Eye (tissue), 1 donor: ENCODE measurements at places on chromosomes 3 and 15.
A peak's percentile ranks its signal among the peaks of the same experiment; 100 is the strongest.

- DNase-seq, result no peak
These were observed 44.7 kb downstream of the TCF12 start for GRCh38 chr15:56963126-56963525.

DNA sequence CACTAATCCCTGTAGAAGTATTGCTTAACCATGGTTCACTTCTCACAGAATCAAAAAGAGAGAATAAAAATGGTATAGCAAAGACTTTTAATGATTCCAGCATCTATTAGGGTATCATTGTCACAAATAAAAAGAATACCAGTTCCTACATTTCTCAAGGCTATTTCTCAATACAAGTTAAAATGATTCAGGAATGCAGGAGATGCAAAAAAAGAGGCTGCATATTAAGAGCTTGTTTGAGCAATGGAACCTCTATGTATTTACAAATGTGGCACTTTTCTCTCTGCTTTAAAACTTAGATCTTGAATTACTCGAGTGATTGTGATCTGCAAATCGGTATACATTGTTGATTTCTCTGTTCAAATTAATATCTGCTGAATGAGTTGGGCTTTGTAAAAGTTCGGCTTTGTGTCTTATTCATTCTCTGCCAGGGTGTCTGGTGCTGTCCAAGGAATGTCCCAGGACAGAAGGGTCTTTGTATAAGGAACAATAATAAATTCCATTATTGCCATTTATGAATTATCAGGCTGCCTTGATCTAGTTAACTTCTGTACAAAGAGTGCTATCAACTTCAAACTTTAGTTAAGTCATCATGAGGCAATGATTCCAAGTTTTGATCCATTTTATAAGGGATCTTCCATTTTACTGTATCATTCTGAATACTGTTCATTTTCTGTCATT, 364.2 kb downstream of the RBMS3 start:
- no peak for DNase-seq

GRCh38 chr3:105504440-105504951, 137.8 kb downstream of the ALCAM start:
- no peak for DNase-seq

DNA sequence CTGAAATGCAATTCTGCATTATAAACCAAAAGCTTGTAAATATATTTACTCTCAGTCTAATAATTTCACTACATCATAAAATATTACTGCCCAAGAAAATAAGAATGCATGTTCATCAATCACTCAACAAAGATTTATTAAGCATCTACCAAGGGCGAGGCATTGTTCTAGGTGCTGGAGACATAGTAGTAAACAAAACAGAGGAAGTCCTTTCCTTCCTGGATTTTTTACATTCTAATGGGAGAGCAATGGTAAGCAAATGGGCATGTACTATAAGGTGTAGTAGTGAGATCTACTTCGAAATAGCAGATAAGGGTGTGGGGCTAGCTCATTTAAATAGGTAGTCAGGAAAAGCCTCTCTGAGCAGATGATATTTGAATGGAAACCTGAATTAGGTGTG, 10.8 kb upstream of the ZFYVE19 start:
- no peak for DNase-seq

DNA sequence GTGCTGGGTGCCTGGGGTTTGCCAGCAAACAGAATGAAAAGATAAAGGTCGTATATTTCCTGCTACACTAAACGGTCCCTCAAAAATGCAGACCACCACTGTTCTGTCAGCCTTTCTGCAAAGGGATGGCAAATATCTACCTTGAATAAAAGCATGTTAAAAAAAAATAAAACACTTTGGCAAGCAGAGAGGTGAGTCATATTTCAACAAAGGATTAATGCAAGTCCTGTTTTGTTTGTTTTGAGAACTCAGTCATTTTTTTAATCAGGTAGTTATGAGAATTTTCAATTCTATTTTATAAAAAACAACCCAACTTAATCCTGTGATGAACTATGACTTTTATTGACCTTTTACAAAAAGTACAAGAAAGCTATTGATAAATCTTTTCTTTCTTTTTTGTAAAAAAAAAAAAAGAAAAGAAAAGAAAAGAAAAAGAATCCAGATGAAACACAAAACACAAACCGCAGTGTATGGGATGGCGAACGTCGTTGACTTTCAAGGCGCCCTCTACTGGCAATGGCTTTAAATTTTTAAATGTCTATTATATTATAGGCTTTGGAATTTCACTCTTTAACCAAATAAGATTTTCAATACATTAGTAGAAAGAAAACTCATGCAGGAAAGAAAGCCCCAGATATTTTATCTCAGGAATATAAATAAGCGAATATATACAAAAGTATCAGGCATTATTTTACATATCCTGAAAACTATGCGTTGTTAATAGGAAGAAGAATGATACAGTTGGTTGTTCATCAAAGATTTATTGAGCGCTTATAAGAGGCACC, 87.8 kb downstream of the NCEH1 start:
- peak; percentile 45 for DNase-seq
